ENCODE measurements at places on chromosomes 7 and 10.

GRCh38 chr10:50527442-50528043 is 96.2 kb downstream of the SGMS1 start:
- no peak for DNase-seq

GRCh38 chr10:34254596-34254995 is 560.5 kb downstream of the PARD3 start:
- no peak for DNase-seq

DNA sequence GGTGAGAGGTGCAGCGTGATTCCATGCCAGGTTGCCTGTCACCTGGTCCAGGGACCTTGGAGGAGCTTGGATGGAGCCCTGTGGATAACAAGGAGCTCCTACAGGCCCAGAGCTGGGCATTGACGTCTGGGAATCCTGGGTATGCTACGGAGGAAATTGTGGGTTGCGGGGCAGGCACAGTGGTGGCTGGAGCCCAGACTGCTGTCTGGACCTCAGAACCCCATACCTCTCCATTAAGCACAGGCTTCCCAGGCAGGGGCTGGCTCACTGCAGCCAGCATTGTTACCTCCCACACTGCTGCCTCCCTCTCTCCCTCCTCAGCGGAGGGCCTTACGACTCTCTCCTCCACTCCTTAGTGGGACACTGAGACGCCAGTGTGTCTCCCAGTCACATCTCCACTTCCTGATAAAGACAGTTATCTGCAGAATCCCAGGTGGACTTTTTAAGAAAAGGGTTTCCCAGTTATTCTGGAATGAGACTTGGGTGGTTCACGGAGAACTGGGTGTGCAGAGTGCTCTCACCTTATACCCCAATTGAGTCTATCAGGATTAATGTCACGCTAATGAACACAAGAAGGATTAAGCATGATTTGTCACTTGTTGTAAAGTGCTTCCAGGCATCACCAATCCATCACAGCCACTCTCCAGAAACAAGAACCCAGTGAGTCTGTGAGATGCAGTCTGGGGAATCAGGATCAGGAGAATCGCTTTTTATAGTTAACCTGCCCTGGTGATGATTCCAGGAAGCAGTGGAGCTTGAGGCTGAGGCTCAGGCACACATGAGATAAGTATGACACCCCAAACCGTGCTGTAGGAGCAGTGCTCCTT is 309.4 kb downstream of the RPS24 start:
- peak; percentile 9 for DNase-seq

DNA sequence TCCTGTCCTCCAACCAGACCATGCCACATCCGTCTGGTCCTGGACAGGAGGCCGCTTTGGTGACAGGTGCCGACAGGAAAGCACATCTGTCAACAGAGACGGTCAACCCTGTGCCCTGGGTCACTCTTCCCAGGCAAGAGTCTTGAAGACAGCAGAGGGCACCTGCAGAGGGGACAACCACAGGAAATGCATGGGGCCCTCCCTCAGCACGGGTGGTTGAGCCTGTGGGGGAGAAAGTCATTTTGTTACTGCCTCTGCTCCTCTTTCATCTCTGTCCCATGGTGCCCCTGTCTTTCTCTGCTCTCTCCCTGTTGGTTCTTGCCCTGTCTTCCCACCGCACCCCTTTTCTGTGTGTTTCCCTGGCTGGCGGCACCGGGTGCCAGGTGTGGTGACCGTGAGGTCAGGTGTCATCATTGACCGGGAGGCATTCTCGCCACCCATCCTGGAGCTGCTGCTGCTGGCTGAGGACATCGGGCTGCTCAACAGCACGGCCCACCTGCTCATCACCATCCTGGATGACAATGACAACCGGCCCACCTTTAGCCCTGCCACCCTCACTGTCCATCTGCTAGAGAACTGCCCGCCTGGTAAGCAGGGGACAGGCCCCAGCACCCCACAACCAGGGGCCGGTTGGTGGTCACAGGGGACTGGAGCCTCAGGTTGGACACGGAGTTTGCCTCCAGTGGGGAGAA is 17.6 kb upstream of the VSIR start:
- DNase-seq = no peak

DNA sequence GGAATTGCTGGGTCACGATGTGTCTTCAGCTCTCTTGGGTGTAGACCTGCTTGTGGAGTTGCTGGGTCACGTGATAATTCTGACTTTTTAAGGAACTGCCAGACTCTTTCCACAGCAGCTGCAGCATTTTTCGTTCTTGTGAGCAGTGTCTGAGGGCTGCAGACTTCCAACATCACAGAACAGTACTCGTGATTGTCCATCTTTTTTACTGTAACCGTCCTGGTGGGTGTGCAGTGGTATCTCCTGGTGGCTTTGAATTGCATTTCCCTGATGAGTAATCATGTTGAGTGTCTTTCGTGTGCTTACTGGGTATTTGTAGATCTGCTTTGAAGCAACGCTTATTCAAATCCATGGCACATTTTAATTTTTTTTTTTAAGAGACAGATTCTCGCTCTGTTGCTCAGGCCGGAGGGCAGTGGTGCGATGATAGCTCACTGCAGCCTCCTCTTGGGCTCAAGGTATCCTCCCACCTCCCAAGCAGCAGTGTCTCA is 22.7 kb downstream of the INPP5A start:
- DNase-seq = peak; percentile 55

- no peak for DNase-seq
Measured at GRCh38 chr10:14737808-14738545, 36.7 kb downstream of the FAM107B start.

- DNase-seq = no peak
Measured at GRCh38 chr10:408236-408635, 273.0 kb downstream of the ZMYND11 start.

GRCh38 chr10:17029581-17030271 is 99.9 kb downstream of the CUBN start:
- peak; percentile 85 for DNase-seq

DNA sequence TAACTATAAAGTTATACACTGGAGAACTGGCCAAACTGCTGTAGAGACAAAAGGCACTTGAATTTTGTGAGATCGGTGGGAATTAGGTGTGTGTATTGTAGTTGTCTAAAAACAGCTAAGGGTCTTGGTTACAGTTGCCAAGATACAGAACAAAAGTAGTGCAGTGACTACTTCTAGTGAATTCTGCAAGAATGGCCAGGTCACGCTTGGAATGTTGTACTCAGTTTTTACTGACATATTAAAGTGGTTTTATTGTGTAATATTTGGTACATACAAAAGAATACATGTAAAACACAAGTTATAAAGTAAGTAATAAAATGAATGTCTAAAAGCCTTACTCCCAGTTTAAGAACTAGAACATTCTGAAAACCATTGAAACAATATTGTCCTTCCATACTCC is 42.4 kb downstream of the PRPF18 start:
- no peak for DNase-seq

GRCh38 chr10:31520986-31521831 is 202.2 kb downstream of the ZEB1 start:
- DNase-seq = no peak

DNA sequence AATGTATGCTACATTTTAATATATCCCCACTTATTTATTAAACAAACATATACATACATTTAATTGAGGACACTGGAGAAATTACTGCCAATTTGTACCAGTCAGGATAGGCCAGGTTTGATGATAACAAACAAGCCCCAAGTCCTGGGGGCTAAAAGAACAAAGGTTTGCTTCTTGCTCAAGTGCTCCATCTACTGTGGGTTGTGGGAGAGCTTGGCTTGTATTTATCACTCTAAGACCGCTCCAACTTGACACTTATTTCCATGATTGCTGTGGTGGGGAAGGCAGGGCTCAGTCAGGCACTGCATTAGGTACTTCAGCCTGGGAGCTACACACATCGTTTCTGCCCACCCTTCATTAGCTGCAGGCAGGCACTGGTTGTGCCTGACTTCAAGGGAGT is 136.6 kb upstream of the ZNF32 start:
- DNase-seq = no peak

GRCh38 chr7:105304040-105304895 is 84.5 kb downstream of the SRPK2 start:
- DNase-seq = no peak

- DNase-seq = no peak
Measured at GRCh38 chr10:36424502-36424901, 700.9 kb upstream of the ANKRD30A start.

- DNase-seq = no peak
Measured at GRCh38 chr10:50604809-50605208, 18.9 kb downstream of the SGMS1 start.
